ENCODE measurements at places on chromosomes 3 and 15.

DNA sequence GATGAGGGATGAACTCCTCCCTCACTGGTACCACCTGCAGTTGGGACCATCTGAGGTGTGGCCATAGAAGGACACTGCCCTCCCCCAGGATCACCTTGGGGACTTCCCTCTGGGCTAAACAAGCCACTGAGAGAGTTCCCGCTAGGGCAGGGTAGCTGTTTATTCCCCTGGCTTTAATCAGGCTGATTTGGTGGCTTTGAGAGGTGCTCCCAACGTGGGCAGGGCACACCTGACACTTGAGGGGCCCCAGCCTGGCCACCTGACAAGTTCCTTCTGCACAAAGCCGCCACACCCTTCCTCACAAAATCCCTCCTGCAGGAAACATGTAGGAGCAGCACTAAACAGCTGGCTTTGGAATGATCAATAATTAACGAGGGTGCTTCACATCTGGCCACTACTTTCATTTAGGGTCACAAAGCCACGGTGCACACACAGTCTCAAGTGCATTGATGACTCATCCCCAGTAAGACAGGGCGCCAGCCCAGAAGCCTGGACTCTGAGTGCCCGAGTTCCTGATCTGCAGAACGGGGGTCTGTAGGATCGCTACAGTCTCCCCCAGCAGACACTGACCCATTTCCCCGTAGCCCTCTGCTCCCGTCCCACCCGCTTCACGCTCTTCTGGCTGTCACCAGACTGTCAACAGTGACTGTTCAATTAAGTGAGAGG lies 75.1 kb downstream of the ATP10A start:
- no peak for DNase-seq

DNA sequence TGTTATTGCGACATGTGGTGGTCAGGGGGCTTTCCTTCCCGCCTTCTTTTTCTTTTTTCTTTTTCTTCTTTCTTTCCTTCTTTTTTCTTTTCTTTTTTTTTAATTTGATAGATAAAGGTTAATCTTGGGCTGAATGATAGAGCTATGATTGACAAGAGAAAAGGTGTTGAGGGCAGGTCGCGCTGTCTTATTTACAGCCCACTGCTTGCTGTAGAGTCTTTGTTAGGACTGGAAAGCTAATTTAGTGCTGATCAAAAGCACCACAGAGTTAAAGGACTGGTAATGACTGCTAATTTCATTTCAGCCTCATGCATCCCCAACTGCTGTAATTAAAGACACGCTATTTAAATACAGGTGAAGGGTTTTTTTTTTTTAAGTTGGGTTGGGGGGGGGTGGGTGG lies 10.6 kb upstream of the SOX2 start:
- no peak for DNase-seq

DNA sequence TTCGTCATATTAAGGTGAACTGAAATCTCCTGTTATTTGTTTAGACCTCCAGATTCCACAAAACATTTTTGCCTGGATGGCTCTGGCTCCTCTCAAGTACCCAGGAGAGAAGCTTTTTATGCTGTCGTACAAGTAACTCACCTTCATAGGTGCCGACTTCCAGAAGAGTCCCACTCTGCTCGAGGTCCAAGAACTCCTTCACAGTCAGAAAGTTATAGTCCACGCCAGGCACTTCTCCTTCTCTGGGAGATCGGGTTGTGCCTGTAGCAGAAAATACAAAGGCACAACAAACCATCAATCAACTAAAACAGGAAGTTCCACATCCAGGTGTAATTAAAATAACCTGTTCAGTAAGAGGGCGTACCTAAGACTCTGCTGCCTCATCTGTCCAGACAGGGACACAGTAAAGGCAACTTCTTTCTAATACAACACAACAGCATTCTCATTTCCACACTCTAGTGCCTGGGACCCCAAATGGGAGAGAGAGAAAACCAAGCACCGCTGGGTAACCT lies 545.3 kb downstream of the MAGI1 start:
- no peak for DNase-seq

DNA sequence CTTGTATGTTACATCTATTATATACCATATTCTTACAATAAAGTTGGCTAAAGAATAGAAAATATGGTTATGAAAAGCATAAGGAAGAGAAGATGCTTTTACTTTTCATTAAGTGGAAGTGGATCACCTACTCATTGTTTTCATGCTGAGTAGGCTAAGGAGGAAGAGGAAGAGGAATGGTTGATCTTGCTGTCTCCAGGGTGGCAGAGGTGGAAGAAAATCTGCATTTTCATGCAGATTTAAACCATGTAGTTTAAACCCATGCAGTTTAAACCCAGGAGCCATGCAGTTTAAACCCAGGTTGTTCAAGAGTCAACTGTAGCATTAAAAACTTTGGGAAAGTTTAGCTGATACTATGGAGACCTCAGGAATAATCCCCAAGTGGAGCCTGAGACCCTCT lies 214.8 kb upstream of the NAALADL2 start:
- no peak for DNase-seq

GRCh38 chr3:152061296-152061695 lies 187.9 kb downstream of the SUCNR1 start:
- no peak for DNase-seq

DNA sequence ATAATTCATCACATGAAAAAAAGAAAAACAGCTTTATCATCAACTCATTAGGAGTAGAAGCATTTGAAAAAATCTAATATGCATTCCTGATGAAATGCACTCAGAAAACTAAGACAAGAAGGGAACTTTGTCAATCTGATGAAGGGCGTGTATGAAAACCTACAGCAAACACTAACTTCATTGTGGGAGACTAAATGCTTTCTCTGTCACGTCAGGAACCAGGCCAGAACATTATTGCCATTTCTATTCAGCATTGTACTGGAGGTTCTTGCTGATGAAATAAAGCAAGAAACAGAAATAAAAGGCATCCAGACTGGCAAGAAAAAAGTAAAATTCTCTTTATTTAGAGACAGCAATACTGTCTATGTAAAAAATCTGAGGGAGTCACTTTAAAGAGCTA lies 235.2 kb downstream of the GABRB3 start:
- no peak for DNase-seq

- no peak for DNase-seq
These were observed 21.8 kb downstream of the IGDCC4 start for GRCh38 chr15:65400760-65401610.

- DNase-seq, result no peak
These were observed 60.6 kb upstream of the STAC start for GRCh38 chr3:36319680-36320079.

- DNase-seq, result no peak
These were observed 152.0 kb downstream of the FBLN2 start for GRCh38 chr3:13700889-13701288.

GRCh38 chr3:27253831-27254230 lies 115.4 kb downstream of the NEK10 start:
- no peak for DNase-seq

DNA sequence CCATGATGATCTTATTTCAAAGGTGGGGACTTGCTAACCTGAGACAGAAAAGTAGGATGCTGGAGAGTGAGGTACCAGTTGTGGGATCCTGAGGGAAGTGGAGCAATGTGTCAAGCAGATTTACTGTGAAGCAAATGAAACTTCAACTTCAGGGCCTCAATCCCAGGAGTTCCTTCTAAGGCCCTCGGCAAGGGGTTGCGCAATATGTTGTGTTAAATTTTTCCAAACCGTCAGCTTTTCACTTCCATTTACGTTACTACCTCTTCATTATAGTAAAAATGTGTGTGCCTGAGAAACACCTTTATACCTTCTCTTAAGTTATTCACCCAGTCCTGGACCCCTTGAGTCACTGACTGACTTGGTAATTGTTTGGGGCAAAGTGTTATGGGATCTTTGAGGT lies 42.5 kb upstream of the KCNH8 start:
- no peak for DNase-seq
